ENCODE measurements at places on chromosomes 6 and 20.
A peak's percentile ranks its signal among the peaks of the same experiment; 100 is the strongest.

GRCh38 chr20:5369629-5370028, 52.9 kb upstream of the PROKR2 start:
- DNase-seq, result no peak

- no peak for DNase-seq
These were observed 811.5 kb downstream of the TENT5A start for GRCh38 chr6:80940976-80941375.

DNA sequence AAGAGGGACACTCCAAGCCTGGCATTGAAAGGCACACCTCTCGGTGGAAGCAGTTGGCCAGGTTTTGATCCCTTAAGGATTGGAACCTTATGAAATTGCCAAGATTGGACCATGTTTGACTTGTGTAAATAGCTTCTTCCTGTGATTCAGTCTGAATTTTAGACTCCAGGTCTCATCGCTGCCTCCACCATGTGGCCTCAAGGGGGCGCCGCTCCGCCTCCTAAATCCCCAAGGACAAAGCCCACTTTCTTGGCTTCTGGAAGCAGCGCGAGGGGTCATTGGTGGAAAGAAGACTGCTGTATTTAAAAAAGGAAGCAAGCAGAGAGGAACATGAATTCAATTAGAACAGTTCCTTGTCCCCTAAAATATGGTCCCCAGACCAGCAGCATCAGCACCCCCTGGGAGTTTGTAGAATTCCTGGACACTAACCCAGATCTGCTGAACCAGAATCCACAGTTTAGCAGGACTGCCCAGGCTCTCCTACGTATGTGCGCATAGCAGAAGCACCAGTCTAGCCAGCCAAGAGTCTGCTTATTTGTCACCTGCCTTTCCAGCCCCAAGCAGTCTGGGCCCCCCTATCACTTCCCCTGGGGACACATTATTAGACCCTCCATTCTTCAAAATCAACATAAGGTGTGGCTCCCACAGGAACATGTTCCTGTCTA, 108.5 kb downstream of the LY86 start:
- DNase-seq, result peak; percentile 19

GRCh38 chr20:44412402-44413144, 57.1 kb downstream of the HNF4A start:
- DNase-seq, result no peak

- DNase-seq, result no peak
These were observed 18.7 kb upstream of the NRSN1 start for GRCh38 chr6:24107294-24107693.

DNA sequence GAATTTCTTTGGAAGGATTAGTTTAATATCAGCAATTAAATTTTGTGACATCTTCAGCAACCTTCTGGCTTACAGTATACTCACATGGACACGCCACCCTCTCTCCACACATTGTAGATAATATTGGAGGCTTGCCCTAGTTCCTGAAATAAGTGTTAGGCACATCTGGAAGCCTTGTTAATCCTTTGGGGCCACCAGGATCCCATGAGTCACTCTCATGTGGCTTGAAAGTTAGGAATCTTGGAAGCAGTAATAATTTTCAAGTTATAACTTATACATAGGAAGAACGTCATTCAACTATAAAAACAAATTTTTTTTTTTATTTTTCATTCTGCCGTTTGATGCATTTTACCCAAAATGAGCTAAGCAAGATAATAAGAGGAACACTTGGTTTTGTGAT, 20.5 kb downstream of the LAMA4 start:
- DNase-seq, result no peak

GRCh38 chr20:46898423-46898822, 3.8 kb downstream of the EYA2 start:
- DNase-seq, result no peak

DNA sequence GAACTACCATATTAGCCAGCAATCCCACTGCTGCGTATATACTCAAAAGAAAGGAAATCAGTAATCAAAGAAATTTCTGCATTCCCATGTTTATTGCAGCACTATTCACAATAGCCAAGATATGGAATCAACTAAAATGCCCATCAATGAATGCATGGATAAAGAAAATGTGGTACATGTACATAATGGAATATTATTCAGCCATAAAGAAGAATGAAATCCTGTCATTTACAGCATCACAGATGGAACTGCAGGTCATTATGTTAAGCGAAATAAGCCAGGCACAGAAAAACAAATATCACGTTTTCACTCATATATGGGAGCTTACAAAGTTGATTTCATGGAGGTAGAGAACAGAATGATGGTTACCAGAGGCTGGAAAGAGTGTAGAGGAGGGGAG, 65.1 kb downstream of the ALDH8A1 start:
- no peak for DNase-seq

- no peak for DNase-seq
These were observed 60.0 kb downstream of the SYCP2 start for GRCh38 chr20:59873409-59873808.

DNA sequence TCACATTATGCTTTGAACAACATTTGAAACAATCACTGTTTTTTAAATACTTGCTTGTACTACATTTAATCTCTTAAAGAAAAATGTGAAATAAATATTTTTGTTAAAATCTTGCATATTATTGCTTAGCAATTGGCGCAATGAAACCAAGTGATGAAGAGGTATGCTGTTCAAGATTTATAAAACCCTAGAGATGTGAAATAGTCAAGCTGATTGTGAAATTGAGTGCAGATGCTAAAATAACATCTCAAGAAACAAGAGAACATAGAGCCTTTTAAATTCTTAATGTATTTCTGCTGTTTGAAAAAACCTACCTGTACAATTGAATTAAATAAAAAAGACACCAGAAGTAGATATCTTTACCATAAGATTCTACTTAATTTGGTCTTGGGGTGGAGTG, 179.2 kb upstream of the MCHR2 start:
- no peak for DNase-seq

DNA sequence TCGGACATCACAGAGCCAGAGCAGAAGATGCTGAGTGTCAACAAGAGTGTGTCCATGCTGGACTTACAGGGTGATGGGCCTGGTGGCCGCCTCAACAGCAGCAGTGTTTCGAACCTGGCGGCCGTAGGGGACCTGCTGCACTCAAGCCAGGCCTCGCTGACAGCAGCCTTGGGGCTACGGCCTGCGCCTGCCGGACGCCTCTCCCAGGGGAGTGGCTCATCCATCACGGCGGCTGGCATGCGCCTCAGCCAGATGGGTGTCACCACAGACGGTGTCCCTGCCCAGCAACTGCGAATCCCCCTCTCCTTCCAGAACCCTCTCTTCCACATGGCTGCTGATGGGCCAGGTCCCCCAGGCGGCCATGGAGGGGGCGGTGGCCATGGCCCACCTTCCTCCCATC, 11.4 kb upstream of the ZBTB9 start:
- no peak for DNase-seq

- DNase-seq, result no peak
These were observed 6.5 kb downstream of the PLEKHG1 start for GRCh38 chr6:150606168-150606591.

GRCh38 chr6:27422651-27423332, 34.2 kb downstream of the ZNF391 start:
- DNase-seq, result no peak

- DNase-seq, result no peak
These were observed 603.4 kb upstream of the JAG1 start for GRCh38 chr20:11277170-11277569.

DNA sequence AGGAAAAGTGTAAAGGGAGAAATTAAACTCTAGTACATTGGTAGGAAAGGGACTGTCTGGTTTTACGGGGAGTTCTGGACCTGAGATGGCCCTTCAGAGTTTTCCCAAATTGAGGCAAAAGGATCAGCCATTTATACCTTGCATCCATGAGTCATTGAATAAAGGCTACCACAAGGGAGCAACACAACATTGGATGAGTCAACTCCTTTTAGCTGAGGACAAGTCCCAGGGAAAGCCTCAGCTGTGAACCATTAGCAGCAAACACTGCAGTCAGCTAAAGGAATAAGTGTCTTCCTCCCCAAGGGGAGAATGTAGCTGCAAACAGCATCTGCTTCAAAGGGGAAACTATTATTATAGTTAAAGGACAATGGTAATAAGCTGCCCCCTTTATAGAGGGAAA, 468.7 kb upstream of the ID4 start:
- no peak for DNase-seq

GRCh38 chr20:62825333-62825985, 8.6 kb downstream of the COL9A3 start:
- DNase-seq, result no peak

DNA sequence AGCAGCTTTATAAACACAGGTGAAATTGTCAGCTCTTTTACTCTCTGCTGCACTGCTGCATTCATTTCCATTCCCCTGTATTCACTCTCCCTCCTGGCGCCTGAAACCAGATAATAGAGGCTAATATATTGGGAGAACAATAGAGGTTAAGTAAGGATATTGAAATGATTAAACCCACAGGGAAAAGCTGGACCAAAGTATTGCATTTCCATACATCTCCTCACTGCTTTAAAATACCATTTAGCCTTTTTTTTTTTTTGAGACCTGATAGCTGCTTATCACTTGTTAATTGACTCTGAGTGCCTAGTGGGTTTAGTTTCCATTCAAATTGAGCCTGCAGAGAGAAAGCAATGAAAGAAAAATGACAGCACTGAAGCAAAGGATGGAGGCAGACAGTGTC, 540.5 kb upstream of the IMPG1 start:
- DNase-seq, result no peak

DNA sequence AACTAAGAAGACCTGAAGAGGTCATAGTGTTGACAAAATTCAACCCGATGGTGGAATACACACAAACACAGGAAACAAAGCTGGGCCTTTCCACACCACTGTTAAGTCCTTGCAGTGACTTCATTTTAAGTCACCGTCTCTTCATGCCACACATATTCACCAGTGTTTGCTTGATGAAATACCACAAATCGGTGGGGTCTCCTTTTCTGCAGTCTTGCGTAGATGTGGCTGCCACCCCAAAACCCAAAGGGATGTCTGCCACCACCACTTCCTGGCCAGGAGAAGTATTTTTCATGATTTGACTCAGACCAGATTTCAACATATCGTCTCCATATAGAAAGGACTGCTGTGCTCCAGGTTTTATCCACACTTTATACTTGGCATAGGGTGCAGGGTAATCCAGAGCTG, 11.0 kb upstream of the COL10A1 start:
- no peak for DNase-seq

- DNase-seq, result peak; percentile 2
These were observed 219.7 kb downstream of the UNC5CL start for GRCh38 chr6:40819182-40819834.

- no peak for DNase-seq
These were observed 40.9 kb downstream of the PDYN start for GRCh38 chr20:1952737-1953530.

- no peak for DNase-seq
These were observed 69.9 kb downstream of the OLIG3 start for GRCh38 chr6:137424251-137424650.

DNA sequence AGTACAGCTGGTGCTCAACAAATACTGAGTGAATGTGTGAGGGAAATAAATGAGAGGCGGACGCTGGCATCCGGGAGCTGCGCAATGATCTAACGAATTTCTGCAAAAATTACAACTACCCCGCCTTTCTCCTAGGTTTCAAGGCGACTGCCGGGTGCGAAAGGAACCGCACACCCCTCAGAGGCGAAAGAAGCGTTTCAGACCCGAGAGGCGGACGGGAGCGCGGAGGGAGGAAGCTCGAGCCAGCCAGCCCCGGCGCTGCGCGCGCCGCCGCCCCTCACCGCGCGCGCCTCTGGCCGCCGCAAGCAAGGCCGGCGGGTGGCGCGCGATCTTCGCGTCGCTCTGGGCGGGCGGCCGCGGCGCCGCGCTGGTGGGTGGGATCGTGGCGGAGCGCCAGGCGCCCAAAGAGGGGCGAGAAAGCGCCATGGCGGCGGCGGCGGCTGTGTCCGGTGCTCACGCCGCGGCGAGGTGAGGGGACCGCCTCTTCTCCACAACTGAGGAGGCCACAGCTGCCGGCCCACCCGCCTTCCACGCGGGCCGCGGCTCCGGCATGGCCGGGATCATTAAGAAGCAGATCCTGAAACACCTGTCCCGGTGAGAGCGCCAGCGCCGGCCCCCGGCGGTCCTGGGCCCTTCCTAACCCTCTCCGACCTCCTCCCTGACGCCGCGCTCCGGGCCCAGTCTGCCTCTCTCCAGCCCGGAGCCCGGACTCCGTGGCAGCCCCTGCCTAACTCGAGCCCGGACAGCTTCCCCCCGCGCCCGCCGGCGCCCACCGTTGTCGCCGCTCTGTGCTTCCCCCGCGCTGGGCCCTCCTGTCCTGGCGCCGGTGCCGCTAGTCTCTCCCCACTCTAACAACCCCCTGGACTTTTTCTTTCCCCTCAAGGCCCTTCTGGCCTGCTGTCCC, at the start of gene BLTP3A:
Gene BLTP3A, plus strand, starts transcription at position 383 of the 904 bp plus-strand sequence. Its CDS starts 168 bp downstream, at position 551.
- DNase-seq, result peak; percentile 55

DNA sequence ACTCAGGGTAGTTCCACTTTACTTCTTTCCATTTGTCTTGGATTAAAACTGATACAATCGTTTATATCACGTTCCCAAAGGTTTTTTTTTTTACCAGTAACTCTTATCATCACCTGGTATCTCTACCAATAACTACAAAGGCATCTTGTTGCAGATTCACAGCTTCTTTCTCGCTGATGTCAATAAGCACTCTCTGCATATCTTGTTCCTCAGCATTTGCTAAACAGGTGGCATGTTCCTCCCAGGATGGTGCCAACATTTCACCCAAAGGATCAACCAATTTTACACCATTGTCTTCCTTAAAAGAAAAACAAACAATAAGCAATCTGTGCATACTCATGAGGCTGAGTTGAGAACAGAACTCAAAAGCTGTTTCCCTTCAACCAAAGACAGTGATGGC, 4.6 kb downstream of the PGM3 start:
- no peak for DNase-seq

GRCh38 chr6:52317211-52317610, 32.7 kb upstream of the MCM3 start:
- no peak for DNase-seq

- DNase-seq, result no peak
These were observed at the start of gene CRISP3 for GRCh38 chr6:49744259-49744658. TSS of gene CRISP3 (minus strand) at chr6:49744388. CDS start at chr6:49744367, 21 bp downstream.

DNA sequence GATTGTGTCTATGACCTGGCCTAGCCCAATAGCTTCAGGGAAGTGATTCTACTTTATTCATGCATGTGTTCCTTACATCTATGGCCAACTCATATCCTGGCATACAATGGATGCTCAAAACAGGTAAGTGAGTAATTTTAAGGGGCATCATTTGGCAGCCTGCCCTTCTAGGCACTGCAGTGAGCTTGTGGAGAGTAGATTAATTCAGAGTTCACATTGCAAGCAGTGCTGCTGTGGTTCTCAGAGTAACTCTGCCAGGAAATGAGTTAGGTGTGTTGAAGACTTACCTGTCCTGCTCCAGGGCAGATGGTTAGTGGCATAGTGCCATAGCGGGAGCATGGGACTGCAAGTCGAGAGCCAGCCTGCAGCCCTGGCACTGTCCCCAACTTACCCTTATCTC, 158.0 kb downstream of the SCP2D1 start:
- no peak for DNase-seq
